ENCODE measurements at places on chromosomes 2 and 18.

GRCh38 chr18:35139517-35139916 lies 98.3 kb downstream of the MAPRE2 start:
- DNase-seq = no peak

GRCh38 chr2:122660786-122661634 lies 905.6 kb downstream of the TSN start:
- no peak for DNase-seq

GRCh38 chr2:96923810-96924774 lies 54.2 kb upstream of the SEMA4C start:
- no peak for DNase-seq

DNA sequence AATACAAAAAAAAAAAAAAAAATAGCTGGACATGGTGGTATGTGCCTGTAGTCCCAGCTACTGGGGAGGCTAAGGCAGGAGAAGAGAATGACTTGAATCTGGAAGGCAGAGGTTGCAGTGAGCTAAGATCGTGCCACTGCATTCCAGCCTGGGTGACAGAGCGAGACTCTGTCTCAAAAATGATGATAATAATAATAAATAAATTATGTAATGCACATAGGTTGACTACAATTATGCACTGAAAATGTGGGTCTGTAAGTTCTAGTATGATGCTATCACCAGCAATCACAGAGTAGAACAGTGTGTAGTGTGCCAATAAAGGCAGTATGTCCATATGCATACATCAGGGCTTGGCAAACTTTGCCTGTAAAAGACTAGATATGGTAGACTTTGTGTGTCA lies 55.6 kb upstream of the MYCN start:
- no peak for DNase-seq

DNA sequence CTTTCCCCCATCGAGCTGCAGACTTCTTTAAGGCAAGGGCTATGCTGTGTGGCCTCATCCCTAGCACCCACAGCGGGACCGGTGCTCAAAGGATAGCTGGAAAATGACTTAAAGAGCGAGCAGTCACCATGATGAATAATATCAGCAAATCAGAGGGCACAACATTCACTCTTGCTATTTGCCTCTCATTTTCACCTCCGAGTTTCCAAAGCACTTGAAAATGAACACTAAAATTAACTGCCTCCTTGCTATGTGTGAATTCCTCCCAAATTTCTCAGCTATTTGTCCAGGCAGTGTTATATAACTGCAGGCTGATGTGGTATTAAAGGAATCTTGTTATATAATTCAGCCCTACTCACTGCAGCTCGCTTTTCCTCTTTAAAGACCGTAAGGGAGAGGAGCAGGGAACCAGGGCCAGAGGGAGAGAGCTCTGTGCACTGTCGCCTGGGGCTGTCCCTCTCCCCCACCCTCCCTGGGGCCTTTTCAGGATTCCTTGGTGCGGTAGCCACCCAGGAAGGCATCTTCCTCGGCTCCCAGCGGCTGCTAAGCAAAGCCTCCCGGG lies 1.4 kb downstream of the CYS1 start:
- DNase-seq = no peak

GRCh38 chr2:9991829-9992273 lies 40.4 kb downstream of the GRHL1 start:
- DNase-seq = no peak

DNA sequence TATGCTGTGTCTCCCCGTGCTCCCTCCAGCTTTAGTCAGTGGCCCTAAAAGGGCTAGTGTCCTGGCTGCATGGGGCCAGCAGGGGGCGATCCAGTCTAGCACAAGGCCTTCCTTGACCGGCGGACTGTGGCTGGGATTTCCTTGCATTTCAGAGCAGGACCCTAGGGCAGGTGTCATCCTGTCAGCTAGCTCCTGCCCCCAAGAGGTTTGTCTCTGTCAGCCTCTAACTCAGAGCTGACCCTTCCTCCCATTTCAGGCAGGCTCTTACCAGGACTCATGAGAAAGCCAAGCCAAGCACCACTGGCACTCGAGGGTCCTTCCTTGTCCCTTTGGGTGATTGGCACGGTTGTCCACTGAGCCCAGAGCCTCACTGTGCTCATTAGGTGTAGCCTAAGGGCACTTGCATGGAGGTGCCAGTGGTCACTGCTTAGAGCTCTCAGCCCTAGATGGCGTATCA lies 140.3 kb downstream of the RPIA start:
- DNase-seq = no peak

DNA sequence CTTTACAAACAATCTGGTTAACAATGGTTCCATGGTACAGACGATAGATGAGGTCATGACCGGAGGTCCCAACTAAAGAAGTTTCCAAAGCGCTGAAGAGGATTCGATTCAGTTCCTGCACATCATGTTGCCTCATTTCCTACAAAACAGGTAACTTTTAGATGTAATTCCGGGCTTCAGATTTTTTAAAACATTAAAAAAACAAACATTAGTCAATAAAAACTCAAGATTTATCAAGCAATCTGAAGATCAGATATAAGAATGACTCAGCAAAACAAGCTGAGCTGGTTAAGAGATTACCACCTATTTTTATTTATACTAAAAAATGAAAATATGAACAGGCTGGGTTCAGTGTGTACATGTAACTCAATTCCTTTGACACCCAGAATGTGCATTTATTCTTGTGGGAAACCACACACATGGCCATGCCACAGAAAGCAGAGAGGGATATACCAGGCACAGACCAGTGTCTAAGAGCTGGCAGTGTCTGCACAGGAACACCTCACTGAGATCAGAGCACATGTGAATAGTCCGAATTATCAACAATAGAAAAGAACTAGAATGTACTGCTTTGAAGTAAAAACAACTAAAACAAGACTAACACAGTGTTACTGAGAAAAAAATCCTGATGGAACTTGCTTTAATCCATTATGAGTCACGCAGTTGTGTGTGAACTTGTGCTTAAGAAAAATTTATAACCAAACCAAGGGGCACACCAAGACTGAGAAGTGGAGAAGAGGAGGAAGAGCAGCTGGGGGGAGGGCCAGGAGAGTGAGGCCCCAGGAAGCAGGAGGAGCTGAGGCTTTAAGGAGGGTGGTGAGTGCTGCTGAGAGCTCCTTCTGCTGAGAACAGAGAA lies 9.5 kb downstream of the USP40 start:
- DNase-seq = no peak

GRCh38 chr2:176961775-176962619 lies 250.6 kb upstream of the HNRNPA3 start:
- DNase-seq = no peak

- DNase-seq = no peak
Observed at GRCh38 chr2:203992509-203992908, 55.9 kb downstream of the ICOS start.

GRCh38 chr2:219228041-219228910 lies 1.2 kb downstream of the ATG9A start:
- DNase-seq = no peak

DNA sequence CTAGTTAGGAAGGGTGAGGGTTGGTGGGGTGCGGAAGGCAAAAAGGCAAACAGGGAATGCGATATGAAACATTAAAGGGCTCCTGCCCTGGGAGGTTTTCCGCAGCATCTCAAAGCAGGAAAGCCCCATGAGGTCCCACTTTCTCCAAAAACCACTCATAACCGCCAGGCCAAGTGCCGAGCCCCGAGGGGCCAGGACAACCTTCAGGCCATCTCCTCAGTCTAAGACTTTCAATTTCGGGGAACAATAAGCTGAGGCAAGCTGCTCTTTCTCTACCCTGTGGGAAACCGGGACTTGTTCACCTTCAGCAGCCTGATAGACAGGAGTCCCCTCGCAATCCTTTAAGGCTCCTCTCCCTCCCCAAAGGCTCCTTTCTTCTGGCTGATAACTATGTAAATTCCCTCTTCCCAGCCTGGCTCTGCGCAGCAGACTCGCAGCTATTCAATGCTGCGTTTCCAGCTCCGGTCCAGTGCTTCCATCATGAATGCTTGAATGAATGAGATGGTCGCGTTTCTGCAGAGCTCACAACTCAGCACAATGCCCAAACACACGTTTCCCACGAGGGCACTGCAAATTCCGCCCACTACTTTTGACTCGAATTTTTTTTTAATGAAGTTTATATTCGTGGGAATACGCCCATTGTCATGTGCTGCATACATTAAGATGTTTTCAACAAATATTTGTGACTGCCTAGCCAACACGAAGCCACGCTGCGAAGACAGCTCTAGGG lies 1.4 kb downstream of the LAMA1 start:
- DNase-seq = no peak

DNA sequence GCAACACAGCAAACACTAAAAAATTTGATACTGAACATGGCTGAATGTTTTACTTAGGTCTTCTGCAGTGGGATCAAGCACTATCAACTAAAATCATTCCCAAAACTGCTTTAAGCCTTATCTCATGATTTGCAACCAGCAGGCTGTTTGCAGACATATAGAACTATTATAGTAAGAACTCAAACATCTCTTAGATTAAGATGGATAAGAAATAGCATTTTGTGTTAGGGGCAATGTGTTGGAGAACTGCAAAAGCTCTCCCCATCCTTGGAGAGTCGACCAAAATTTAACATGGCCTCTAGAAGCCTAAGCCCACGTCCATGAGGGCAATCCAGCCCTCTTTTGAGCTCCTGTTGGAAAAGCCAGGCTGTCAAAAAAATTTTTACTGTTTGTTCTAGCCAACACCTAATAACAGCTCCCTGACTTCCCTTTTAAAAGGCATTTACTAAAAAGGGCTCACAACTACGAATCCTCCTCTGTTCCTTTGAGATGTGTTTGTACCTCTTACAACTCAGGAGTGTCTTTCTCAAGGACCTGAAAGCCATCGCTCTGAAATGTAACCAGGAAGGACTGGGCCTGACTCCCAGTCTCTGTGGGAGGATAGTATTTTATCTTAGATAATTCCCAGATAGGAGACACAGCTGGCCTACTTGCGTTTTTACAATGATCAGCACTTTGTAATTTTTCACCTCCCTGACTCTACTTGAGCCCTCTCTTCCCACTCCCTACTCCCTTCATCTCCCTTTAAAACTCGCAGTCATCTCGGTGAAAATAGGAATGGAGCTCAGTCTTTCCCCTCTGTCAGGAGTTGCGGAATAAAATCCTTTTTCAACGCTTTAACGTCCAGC lies 1.4 kb downstream of the KRCC1 start:
- no peak for DNase-seq

- no peak for DNase-seq
Observed at GRCh38 chr2:210072922-210073509, 70.6 kb downstream of the RPE start.

DNA sequence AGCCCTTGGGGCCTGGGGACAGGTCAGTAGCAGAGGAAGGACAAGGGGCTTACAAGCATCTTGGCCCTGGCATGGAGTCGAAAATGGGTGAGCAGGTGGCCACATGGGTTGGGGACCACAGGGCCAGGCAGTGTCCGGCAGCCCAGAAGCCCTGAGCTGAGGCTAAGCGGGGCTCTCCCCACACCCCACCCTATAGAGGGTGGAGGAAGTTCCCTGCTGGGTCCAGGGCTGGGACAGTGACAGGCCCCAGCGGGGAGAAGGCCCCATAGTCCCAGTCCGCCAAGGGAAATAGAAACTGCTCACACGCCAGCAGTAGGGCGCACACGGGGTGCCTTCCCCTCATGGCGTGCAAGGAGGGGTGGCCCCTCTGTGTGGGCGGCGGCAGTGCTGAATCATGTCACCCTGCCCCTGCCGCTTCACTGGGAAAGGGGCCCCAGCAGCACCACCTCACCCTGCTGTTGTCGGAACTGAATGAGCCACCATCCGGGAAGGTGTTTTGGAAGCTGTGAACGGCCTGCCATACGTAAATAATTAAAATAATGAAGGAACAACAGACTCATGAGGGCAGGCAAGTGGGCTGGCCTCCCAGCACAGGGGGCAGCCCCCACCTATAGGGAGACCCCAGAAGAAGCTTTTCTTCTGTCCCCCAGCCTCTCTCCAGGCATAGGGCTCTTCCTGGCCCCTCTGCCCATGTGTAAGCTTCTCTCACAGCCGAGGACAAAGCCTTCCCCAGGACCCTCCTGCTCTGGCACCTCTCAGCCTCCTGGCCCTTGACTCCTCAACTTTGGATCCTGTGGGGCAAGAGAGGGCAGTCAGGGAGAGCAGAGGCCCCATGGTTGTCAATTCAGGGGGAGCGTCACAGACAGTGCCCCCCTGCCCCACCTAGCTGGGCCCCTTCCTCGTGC lies 12.7 kb upstream of the DUSP2 start:
- DNase-seq = no peak

All from NCI-H1436 treated with DMSO at 0.1 percent for 48 hours (cell line).